Right lung (tissue), 10 donors: ENCODE measurements at places on chromosomes 7 and 10.

DNA sequence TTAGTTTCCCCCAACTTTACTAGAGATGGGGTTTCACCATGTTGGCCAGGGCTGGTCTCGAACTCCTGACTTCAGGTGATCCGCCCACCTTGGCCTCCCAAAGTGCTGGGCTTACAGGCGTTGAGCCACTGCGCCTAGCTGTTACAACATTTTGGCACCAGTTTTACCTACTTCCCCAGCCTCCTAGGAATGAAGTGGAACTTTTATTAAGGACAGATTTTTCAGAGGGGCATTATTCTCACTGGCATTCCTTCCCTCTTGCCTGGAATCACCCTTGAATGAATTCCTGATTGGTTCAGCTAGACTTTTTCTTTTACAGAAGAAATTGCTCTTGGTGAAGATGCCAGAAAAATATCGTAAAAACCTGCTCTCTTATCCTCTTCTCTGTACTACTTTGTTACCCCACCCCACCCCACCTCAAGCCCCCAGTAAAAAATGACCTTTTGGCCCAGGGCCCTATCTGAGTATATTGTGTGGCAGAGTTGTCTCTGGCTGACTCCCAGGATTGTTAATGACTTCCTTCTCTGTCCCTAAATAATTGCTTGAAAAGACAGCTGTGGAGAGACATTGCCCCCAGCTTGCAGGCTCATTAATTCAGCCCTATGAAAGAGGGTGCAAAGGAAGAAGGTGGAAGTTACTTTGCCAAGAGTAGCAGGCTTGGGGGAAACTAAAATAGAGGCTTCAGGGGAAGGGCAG, 189.6 kb downstream of the AUTS2 start:
- no peak for DNase-seq

- no peak for DNase-seq
Measured at GRCh38 chr10:69904533-69904932, 102.8 kb downstream of the COL13A1 start.

- no peak for DNase-seq
Measured at GRCh38 chr7:945147-945555, 9.3 kb downstream of the ADAP1 start.

GRCh38 chr7:31111109-31111451, 59.0 kb downstream of the ADCYAP1R1 start:
- DNase-seq = no peak

GRCh38 chr7:94605031-94605430, 50.9 kb downstream of the SGCE start:
- DNase-seq = no peak

DNA sequence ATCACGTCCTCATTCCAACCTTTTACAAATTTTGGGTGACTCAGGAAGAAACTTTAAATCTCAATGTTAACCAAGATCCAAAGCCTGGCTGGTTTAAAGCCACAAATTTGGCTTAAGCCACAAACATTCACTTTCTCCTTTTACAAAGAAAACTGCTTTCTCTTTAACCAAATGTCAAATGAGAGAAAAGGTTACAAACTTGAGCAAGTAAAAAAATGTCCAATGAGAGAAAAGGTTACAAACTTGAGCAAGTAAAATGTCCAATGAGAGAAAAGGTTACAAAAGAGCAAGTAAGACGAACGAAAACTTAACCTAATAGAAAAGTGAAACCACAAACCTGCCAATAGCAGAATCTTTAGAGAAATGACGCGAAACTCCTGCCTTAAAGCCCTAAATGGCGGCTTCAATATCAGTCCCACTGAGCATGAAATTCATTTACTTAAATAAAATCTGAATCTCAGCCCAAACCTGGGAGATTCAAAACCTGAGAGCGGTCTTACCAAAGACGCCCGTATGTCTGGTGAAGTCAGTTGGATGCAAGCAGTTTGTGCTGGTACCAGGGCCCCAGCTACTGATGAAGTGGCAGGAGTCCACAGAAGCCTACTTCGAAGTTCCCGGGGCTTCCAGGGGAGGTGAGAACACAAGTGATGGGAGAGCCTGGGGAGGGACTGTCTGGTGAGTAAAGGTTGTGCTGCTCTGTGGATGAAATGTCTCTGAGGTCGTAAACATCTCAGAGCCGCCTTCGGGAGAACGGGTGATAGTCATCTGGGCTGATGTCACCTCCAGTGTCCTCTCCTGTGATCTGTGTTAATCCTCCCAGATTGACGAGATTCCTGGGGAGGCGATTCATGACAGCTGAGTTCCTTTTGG, 74.6 kb downstream of the PAXIP1 start:
- DNase-seq = peak; percentile 88

- no peak for DNase-seq
Measured at GRCh38 chr7:156475179-156475578, 165.4 kb upstream of the RNF32 start.

- no peak for DNase-seq
Measured at GRCh38 chr10:43065234-43065633, 11.6 kb upstream of the RET start.

DNA sequence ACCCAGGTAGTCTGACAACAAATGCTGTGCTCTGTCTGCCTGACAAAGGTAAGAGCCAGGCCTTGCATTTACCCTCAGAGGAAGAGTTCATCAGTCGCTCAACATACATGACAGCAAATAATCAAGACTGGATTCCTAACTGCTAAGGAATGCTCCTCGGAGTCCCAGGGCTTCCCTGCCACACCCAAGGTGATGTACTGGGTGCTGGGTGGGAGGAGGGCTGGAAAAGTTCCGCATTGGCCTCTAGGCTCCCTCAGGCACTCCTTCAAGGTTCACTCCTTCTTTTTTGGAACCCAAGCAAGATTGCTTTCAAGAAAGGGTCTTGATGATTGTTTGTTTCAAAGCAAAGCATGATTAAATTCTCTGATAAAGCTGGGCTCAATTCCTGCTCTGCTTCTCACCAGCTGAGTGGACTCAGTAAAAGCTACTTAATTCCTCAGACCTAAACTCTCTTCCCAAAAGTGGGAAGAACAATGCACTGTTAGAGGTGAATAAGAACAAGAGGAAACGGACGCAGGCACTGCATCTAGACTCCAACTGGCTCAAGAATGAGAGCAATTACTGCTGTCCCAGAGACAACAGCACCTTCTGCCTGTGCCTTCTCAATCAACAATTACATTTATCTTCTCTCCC, 173.5 kb downstream of the ELMO1 start:
- DNase-seq = no peak

DNA sequence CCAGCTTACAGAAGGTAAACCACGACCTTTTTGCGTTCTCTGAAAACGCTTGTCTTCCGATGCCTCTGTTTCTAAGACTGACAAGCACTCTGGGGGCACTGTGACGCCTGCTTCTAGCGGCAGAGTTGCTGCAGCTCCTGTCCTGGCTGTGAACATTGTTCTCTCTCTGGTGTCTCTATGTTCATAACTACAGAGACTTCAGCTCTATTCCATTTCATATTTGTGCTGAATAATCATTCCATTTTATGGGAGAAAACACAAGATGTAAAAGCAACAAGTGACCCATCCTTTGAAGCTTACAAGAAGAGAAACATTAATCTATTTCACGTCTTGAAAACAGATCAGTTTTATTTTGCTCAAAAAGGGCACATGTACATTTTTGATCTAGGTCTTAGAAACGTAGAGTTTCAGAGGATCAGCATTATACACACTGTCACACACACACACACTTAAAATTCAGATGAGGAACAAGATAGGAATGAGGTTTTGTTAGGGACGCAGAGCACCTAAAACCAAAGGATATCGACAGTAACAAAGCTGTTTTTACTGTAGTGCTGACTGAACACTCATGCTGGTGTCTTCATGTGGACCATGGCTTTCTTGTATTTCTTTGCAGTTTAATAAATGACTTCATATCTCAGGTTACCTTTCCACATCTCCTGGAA, 3.0 kb downstream of the IKZF1 start:
- DNase-seq = no peak

GRCh38 chr7:5872326-5872725, 8.3 kb upstream of the OCM start:
- DNase-seq = no peak

GRCh38 chr7:24685708-24686107, 71.6 kb downstream of the GSDME start:
- no peak for DNase-seq

GRCh38 chr7:78492146-78492545, 693.6 kb downstream of the PHTF2 start:
- DNase-seq = no peak

GRCh38 chr10:21092683-21093524, 195.8 kb upstream of the NEBL start:
- no peak for DNase-seq

DNA sequence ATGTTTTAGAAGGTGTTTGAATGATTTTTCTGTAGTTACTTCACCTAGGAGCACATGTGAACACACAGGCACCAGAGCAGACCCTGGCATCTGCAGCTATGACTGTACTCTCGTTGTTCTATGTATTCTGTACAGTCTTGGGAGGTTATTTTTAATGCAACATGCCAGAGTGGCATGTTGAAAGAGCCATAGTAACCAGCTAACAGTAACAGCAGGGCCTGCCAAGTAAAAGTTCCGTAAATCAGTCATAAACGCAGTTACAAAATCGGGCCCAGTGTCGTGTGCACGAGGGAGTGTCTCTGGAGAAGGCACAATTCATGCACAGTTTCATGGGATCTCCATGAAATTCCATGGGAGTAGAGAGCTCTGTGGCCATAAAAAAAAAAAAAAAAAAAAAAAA, 108.3 kb upstream of the CDK6 start:
- peak; percentile 65 for DNase-seq

- DNase-seq = no peak
Measured at GRCh38 chr10:122421054-122421625, 33.3 kb upstream of the ARMS2 start.

DNA sequence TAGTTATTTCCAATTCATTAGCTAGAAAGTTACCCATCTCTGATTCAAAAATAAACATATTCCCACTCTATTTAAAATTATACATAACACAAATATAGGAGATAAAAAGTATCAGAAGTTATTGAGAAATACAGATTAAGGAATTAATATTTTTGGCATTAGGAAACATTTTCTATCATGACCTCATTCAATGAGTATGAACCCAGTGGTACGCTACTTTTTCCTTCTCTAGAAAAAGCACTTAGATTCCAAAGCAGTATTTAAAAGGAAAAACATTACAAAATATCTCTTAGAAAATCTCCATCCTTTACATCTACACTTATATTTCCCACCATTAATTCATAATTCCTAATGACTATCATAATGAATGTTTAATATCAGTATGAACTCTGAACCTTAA, 240.6 kb upstream of the GNAI1 start:
- DNase-seq = no peak
